Activated naive CD8-positive, alpha-beta T cell treated with anti-CD3 and anti-CD28 coated beads, Interleukin-2, amount 50 U/mL, for 24 hours (primary cell): ENCODE measurements at places on chromosomes 5 and 9.
A peak's percentile ranks its signal among the peaks of the same experiment; 100 is the strongest.

DNA sequence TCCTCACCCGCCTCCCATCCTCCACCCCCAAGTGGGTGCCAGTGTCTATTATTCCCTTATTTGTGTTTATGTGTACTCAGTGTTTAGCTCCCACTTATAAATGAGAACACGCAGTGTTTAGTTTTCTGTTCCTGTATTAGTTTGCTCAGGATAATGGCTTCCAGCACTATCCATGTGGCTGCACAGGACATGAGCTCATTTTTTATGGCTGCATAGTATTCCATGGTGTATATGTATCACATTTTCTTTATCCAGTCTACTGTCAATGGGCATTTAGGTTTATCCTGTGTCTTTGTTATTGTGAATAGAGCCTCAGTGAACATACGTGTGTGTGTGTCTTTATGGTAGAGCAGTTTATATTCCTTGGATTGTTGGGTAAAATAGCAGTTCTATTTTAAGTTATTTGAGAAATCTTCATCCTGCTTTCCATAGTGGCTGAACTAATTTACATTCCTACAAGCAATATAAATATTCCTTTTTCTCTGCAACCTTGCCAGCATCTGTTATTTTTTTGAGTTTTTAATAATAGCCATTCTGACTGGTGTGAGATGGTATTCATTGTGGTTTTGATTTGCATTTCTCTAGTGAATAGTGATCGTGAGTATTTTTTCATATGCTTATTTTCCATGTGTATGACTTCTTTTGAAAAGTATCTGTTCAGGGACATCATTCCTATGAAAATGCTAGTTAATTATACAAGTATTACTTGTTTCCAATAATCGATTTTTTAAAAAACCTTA, 164.0 kb upstream of the CCDC152 start:
- DNase-seq = no peak

GRCh38 chr9:77440057-77440456, 208.1 kb downstream of the GNA14 start:
- DNase-seq = no peak

DNA sequence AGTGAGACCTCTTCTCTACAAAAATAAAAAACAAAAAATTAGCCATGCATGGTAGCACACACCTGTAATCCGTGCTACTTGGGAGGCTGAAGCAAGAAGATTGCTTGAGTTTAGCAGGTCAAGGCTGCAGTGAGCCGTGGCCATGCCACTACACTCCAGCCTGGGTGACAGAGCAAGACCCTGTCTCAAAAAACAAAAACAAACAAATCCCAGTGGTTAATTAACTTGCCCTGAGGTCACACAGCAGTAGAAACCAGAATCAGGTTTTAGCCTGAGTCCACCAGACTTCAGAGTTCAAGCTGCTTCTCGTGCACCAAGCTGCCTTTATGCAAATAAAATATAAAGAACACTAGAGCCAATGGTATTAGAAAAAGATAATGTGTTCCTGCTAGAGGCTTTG, 169.7 kb downstream of the GOLPH3 start:
- no peak for DNase-seq

- DNase-seq = no peak
Observed at GRCh38 chr5:144369006-144369405, 198.3 kb downstream of the KCTD16 start.

DNA sequence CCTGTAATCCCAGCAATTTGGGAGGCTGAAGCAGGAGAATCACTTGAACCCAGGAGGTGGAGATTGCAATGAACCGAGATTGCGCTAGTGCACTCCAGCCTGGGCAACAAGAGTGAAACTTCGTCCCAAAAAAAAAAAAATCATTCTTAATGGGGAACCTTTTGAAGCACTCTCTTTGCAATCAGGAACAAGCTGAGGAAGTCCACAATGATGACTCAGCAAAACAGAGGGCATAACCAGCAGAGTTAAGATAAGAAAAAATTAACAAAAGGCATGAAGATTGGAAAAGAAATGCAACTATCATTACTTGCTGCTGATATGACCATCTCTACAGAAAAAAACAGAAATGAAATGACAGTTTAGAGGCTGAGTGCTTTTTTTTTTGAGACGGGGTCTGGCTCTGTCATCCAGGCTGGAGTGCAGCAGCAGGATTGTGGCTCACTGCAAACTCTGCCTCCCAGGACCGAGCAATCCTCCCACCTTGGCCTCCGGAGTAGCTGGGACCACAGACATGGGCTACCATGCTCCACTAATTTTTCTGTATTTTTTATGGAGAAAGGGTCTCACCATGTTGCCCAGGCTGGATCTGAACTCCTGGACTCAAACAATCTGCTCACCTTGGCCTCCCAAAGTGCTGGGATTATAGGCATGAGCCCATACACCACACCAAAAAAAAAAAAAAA, 88.0 kb downstream of the FNBP1 start:
- DNase-seq = no peak

DNA sequence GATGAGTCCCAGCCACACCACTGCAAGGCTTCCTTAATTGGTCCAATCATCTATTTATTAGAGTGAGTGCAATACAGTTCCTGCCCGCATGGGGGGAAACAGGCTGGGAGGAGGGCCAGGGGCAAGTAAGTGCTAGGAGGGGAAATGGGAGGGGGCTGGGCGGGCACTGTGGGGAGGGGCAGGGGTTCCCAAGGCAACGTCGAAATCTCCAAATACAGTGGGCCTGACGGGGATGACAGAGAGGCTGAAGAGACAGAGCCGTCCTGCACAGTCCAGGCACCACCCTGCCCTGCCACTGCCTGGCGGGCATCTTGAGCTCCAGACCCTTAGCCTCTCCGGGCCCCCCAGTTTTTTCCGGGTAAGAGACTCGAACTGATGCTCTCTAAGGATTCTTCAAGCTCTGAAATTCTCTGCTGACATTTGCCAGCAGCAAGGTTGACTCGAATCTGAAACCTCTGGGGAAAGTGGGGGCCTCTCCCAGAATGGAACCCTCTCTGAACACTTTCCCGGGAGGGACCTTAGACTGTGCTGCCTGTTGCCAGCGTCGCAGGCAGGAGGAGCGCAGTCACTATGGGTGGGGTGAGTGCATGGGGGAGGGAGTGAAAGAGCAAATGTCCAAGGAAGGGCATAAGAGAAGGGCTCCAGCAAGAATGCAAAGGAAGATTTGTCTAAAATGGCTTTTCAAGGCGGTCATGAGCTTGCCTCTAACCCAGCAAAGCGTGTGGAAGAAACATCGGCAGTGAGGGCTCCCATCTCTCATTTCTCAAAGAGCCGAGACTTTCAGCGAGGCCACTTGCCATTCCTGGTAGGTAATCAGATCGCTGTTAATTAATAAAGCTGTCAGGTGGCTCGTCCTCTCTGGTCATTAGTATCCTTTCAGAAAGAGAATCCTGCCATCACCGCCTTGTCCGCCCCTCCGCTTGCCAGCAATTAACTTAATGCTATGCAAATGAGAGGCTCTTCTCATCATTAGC, 99.0 kb downstream of the GTF3C4 start:
- peak; percentile 74 for DNase-seq

DNA sequence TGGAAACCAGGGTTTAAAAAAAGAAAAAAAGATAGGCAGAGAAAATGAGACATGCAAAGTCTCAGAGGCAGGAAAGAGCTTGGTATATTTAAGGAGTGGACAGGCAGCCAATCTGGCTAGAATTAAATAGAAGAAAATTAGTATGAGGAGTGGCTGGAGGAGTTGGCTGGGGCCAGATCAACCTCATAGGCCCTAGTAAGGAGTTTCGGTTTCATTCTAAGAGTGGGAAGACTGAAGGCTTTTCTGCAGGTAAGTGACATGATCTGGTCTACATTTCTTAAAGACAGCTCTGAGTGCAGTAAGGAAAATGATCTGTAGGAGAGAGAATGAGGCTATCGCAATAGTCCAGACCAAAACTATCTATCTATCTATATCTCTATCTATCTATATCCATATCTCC, 27.5 kb downstream of the ADRB2 start:
- DNase-seq = no peak

DNA sequence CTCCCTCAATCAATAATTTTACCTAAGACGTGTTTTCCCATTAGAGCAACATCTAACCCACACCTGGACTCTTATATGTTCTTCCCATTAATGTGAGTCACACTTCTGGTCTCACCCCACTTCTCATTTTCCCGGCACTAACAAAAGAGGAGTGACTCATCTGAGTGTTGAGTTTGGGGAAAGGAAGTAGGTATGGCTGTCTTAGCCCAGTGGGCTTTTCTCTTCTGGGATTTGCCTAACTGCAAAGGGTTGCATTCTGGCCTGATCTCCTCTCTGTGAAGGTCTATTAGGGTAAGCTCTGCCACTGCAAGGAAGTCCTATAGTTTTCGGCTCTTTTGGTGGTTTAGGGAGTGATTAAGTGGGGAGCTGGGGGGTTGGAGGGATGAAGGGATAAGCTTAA, 195.6 kb downstream of the KIAA0825 start:
- no peak for DNase-seq

- no peak for DNase-seq
Observed at GRCh38 chr9:111914749-111915424, 18.3 kb downstream of the UGCG start.
